NCI-H146 (cell line): ENCODE measurements at places on chromosomes 13 and 19.

DNA sequence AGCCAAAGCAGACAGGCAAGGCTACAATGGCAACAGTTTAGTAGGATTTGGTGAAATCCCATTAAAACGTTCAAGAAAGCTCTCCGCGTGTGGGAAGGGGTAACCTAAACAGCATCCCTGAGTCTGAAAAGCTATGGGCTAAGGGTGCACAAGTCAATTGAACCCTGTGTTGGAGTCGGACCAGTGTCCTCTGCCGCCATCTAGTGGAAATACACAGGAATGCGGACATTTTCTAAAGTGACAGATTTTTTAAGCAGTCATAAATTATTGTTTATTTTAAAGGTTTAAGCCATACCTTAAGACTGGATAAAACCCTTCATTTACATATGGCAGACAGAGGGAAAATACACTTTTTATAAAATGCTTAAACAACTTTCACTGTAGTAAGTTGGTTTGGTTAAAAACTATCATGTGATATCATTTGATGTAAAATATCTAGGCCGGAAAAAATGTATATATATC, 26.5 kb upstream of the LSM14A start:
- peak; percentile 52 for DNase-seq

DNA sequence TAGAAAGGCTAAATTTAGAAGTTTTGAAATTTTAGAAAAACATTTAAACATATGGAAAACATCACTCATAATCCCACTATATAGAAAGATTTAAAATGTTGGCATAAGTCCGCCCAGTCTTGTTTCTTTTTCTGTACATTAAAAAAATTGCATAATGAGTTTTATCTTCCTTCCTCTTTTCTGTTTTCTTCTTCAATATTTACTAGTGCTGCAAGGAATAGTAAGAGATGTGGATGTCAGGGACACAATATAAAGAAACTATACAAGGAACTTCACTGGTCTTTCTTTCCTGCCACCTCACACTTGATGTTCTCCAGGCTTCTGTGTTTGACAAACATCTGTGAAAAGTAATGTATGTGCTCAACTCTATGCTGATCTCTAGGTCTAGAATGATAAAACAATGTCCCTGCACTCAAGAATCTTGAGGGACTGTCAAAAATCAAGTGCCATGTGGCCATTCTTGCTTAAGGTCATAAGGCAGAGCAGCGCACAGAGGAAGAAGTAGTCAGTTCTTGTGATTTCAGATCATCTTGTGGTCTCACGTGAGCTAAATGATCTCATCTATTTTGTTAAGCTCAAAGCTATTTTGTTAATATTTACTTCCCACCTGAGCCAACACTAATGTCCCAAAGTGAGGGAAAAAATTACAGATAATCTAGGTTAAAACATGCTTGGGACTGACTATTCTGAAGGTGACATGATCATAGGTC, 186.9 kb upstream of the OBI1 start:
- DNase-seq, result no peak

GRCh38 chr13:97211300-97211699, 10.8 kb upstream of the MBNL2 start:
- DNase-seq, result no peak

GRCh38 chr13:39415008-39415802, 187.8 kb downstream of the LHFPL6 start:
- peak; percentile 60 for DNase-seq

DNA sequence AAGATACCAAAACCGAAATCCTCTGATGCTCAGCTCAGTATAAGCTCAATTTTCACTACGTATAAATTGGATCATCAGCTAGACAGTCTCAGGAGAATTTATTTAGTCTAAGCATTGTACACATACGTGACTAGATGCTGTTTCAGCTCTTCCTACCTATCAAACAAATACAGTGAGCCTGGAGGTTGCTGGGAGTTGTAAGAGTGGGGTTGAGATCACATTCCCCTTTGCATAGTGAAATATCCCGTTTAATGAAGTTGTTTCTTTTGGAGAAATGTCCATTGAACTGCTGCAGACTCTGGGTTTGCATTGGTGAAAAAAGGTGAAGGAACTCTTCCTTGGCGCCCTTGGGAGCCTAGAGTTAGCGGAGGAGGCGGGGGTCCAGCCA, 68.9 kb upstream of the GJB6 start:
- DNase-seq, result no peak

DNA sequence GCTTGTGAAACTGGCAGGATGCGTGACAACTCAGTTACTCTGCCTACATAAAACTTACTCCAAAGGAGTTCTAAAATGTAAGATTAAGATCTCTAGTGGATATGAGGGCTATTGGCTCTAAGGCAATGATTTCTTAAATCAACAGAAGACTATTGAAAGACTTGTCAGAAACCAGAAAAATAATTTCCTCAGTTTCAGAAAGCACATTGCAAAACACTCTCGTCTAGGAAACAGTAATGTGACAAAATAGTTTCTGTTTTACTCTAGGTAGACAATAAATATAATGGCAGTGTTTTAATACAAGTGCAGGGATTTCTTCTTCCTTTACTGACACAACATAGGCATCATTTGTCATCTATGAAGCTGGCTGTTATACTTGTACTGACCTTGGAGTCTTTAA, 230.1 kb downstream of the KCTD12 start:
- DNase-seq, result no peak

GRCh38 chr13:23620613-23621315, 50.6 kb downstream of the TNFRSF19 start:
- no peak for DNase-seq

DNA sequence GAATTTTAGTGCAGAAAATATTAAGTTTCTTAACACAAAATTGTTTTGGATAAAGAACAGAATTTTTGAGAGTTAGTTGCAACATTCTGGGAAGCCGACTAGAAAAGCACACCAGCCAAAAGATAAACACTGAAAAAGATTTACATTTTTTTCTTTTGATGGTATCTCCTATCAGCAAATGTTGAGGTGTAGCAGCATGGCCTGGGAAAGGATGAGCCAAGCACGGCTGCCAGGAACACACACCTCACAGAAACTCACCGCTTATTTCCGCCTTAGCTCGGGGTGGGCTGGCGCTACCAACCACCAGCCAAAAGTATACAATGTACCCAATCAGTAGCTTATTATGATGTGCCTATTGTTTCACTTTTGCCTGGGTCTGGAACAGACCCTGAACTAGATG, 134.7 kb downstream of the MIPEP start:
- DNase-seq, result no peak

GRCh38 chr13:48580185-48580803, 47.4 kb upstream of the RCBTB2 start:
- DNase-seq, result peak; percentile 53

- DNase-seq, result no peak
Measured at GRCh38 chr13:56975647-56976046, 165.1 kb upstream of the PRR20A start.

GRCh38 chr13:91529739-91530482, 131.5 kb downstream of the GPC5 start:
- DNase-seq, result no peak

DNA sequence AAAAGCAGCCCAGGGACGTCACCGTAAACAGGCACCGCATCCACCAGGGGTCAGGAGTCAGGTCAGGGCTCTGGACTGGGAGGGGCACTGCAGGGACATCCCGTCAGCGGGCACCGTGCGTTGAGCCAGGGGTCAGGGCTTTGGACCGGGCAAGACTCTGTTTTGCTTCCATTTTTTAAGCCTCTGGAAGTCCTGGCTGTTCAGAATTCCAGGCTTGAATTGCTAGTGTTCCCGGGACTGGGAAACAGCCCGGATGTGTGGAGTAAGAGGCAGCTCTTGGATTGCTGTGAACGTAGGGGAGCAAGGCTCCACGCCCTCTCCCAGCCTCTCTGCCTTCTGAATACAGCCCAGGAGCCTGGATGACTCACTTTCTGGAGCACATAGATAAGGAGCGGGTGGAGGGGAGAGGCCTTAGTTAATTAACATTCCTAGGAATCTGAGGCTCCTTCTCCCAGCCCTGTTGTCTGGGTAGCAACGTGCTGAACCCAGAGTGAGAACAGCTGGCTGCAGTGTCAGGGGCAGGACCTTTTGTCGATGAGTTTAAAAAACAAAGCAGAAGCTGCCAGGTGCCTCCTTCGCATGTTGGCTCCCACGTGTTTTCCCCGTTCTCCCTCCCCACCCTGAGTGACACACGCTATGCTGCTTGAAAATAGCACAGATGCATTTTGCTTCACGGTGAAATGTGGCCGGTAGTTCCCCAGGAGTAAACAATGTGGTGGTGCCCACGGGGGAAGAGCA, 21.9 kb downstream of the ATP11A start:
- DNase-seq, result peak; percentile 54

DNA sequence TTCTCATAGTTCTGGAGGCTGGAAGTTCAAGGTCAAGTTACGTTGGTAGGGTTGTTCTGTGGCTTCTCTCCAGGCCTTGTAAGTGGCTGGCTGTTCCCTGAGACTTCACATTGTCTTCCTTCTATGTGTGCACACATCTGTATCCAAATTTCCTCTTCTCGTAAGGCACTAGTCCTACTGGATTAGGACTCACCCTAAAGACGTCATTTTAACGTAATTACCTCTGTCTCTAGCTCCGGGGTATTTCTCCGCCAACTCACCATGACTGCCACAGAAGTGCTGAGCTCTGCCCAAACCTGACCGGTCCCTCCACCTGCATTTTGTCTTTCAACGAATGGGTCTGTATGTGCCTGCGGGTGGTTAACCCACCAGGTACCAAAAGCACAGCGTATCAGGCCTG, 8.7 kb upstream of the SYDE1 start:
- DNase-seq, result no peak

DNA sequence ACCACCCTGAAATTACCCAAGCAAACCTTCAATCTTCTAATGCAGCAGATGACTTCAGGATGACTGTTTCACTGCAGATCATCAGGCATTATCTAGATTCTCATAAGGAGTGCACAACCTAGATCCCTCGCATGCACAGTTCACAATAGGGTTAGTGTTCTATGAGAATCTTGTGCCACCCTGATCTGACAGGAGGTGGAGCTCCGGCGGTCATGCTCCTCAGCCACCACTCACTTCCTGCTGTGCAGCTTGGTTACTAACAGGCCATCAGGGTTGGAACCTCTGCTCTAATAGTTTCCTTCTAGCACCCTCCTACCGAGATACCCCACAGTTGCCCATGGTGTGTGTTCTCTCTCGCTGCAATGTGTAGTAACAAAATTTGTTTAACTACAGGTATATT, 442.8 kb downstream of the FGF14 start:
- DNase-seq, result no peak

DNA sequence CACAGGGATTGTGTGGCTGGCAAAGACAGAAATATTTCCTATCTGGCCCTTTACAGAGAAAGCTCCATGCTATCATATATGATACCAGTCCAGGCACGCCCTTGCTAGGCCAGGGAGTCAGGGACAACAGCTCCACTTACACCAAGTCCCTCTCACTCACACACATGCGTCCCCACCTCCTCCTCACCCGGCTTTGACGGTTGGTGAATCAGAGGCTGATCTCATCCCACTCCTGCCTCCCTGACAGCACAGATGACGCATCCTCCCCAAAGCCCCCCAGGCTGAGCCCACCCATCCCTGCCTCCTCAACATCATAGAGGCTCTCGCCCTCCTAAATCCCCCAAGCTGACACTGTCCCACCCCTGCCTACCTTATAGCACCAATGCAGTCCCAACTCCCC, 62.7 kb downstream of the F2RL3 start:
- DNase-seq, result no peak

GRCh38 chr13:80340651-80341100, 250 bp downstream of the SPRY2 start:
- no peak for DNase-seq

- DNase-seq, result no peak
Measured at GRCh38 chr13:100650326-100650725, 24.3 kb downstream of the TMTC4 start.

GRCh38 chr19:4267101-4267900, 11.8 kb upstream of the SHD start:
- DNase-seq, result peak; percentile 9

DNA sequence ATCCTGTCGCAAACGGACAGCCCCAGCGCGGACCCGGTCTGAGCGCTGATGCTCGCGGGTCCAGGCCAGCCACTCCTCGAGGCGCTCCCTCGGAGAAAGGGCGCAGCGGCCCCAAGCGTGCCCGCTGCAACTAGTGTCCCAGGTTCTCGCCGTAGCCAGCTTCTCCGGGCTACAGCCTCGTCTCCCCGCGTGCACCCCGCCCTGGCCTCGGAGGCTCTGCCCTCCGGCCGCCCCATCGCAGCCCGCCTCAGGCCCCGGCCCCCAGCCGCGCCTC, 487 bp downstream of the FLT1 start:
- DNase-seq, result no peak

DNA sequence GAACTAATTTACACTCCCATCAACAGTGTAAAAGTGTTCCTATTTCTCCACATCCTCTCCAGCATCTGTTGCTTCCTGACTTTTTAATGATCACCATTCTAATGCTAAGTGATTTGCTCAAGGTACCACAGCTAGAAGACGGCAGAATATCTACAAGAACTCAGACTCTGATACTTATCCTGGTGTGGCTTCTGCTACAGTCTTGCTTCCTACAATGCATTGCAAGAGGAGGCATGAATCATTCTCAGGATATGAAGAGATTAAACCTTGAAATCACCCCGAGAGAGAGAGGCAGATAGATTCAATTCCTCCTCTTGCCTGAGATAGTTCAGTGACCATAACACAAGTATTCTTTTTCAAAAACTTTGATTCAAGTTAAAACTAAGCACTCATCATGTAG, 306.4 kb downstream of the TBC1D4 start:
- no peak for DNase-seq

DNA sequence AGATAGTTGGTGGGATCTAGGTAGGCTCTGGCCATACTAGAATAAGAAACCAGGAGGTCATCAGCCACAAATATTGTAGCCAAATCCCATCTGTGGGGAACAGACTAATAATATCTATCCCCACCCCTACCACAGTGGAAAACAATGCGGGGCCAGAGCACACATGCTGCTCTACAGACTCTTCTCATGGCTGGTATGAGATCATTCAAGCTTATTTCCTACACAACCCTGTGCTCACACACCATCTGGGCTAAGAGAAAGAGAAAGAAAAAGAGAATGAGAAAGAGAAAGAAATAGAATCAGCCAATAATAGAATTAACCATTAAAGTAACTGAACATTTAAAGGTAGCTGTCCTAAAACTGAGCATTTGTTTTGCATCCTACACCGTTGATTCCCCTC, 1268.4 kb upstream of the SPRY2 start:
- DNase-seq, result no peak

GRCh38 chr13:99376132-99376531, 68.9 kb upstream of the GPR183 start:
- DNase-seq, result no peak

DNA sequence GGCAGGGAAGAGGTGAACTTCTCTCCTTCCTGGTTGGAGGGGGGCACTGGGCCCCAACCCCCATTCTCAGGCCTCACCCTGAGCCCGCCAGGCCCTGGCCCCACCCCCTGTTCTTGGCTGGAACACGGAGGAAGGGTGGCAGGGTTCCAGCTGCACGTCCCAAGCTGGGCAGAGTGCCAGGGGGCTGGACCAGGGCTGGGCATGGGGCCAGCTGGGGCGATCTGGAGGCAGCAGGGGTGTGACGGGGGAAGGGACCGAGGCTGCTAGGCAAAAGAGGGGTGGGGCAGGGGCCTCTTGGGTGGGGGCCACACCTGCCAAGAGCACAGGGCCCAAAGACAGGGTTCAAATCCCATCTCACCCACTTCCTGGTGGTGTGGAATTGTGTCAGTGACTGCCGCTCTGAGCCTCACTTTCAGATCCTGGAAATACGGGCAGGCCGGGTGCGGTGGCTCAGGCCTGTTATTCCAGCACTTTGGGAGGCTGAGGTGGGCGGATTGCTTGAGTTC, 2.2 kb downstream of the HIF3A start:
- peak; percentile 84 for DNase-seq

- DNase-seq, result peak; percentile 63
Measured at GRCh38 chr19:56566904-56567273, 379 bp upstream of the ZNF470 start.

- no peak for DNase-seq
Measured at GRCh38 chr19:6060600-6061375, 49.5 kb downstream of the RFX2 start.
